ENCODE measurements at places on chromosomes 1 and 21.

DNA sequence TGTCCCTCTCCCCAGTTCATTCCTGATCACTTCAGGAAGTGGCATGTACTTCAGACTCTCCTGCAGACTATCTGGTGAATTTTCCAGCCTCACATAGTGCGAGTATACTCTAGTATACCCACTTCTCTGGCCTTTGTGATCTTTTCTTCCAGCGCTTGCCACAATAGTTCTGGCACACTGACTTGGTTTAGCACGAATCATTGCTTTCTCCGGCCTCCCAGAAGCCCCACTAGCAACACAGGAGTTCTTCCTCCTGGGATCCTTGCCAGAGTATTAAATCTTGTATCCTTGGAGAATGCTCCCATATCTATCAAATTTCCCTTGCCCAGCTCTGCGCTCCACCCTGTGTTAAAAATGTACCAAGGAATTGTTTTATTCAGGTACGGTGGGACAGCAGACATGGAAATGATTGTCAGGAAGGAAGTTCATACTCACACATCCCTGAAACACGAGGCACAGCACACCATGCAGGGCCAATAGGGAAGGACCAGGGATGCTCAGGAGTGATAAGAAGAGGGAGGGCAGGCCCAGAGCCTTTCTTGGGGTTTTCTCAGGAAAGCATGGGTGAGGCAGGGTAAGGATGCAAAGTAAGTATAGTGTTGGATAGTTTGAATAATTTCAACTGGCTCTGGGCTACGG lies 136.7 kb downstream of the ADSS2 start:
- DNase-seq = no peak

DNA sequence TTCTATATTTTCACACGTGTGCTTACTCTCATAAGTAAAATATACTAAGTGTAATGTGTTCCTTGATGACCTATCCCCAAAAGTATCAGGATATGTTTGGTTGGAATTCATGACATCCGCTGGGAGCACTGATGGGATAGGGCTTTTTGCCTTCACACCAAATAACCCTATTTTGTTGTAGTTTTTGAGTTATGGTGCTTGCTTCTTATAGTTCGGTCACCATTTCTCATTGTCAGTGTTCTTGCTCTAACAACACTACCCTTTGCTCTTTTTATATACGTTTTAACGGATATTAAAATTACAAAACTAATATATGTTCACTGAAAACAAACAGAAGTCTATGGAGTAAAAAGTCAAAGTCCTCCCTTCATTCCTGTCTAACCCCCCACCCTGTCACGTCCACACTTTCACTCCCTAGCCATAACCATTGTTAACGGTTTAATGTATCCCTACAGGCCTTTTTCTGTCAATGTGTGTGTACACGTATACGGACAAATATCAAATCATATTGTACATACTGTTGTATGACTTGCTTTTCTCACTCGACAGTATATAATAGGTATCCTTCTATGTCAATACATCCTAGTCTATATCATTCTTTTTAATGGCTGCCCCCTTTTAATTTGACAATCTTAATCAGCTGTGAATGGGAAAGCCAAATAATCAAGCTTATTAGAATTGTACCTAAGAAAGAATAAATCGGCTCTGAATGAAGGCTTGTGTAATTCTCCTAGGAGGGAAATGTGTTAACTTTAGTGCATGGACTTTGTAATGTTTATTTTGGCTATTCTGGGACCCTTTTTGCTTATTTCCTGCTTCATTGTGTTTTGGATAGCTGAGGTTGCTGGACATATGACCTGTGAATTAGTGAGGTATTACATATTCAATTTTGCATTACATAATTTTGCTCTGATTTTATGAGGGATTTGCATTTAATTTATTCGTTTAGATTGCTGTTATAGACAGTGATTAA lies 3.5 kb upstream of the RNF220 start:
- DNase-seq = no peak

DNA sequence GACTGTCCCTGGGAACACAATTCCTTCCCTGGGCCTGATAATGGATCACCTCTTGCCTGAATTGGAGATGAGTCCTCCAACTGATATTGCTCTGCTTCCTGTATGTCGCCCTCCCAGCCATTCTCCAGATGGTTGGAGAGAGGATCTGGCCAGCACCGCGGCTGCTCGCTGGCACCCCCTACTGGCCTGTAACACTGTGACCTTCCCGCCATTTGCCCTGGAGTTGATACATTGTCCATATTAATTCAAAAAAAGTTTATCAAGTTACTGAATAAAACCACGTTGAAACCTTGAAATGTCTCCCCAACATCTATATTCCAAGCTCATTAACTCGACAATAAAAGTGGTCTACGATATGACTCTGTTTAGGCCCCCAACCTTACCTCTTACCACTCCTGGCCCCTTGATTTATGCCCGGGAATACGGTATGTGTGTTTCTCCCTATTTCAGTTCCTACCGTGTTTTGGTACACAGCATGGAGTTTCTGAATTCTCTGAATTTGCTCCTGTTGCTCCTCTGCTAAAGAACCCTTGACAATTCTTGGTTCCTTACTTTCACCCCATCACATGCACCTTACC lies 241.8 kb upstream of the KIAA0040 start:
- no peak for DNase-seq

GRCh38 chr21:30209601-30210000 lies 6.3 kb downstream of the CLDN8 start:
- no peak for DNase-seq
